AG10803 (cell line): ENCODE measurements at places on chromosomes 12 and 14.
A peak's percentile ranks its signal among the peaks of the same experiment; 100 is the strongest.

DNA sequence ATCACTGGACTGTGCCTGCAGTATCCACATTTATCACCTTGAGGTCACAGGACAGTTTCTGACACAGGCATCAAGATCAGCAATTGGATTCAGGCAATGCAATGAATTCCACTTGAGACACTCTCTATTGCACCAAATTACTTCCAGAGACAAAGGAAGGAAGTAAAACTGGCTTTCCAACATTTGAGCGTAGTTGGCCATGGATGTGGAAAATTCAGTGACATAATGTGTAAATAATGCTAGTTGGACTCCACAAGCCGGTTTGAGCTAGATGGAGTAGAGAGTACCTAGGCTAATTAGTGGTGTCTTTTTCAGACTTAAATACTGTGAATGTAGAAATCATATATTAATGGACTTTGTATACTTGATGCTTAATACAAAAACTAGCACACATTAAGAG lies 168.3 kb upstream of the SYT1 start:
- peak; percentile 9 for DNase-seq

DNA sequence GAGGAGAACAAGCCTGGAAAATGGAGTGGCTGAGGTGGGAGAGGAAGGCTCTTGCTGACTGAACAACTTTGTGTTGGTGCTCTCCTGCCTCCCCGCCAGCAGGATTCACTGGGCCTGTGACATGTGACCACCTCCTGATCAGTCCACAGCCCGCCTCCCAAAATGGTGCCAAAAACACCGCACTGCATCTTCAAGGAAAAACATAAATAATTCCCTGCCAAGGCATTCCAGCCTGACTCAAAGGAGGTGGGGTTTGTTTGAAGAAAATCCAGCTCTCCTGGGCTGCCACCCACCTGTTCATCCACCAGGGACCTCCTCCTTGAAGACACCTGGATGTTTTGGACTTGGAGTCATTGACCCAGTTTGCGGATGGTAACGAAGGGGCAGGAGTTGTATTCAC lies 83.8 kb upstream of the PIWIL1 start:
- no peak for DNase-seq

DNA sequence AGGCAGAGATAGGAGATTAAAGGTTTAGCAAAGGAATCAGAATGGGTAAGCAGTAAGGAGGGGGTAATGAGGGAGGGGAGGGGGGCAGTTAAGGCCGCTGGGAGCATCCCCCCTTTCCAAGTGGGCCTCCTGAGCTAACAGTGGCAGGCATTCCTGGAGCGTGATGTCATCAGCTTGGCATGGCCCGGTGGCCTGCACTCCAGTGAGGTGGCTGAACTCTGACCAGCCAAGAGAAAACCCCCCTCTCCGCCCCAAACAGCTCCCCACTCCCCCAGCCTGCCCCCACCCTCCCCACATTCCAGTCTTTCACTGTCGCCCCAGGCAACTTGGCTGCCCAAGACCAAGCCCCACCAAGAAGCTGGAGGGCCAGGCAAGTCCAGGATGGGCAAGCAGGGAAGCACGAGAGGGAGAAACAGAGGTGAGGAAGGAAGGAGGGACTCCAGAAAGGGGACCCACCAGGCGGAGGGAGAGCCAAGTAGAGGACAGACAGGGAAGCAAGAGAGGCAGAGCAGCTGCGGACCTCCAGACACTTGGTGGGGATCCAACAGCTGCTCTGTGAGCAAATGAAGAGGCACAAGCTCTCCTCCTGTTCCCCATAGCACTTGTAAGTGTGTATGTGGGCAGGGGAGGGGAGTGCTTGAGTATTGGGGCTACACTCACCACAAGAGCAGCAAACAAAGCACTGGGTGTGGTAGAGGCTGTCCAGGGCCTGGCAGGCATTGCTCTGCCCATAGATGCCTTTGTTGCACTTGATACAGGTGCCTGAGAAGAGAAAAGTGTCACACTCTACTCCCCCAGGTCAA lies 4.5 kb downstream of the AJUBA start:
- DNase-seq = peak; percentile 90

GRCh38 chr12:117699575-117699974 lies 269.2 kb downstream of the KSR2 start:
- peak; percentile 17 for DNase-seq

DNA sequence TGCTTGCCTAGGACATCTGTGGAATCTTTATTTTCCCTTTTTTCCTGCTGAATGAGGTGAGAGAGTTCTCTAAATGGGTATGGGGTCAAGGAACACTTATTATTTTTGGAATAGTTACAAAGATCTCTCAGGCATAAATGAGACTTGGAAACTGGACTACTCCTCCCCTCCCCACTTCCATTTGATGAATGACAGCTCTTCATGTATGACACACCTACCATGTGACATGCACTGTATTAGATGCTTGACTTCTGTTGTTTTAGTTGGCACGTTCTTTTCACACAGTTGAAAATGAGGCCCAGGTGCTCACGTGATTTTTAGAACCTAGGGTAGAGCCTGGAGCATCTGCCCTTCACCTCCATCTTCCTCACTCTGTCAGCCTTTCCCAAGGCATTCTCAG lies 62.4 kb downstream of the VCPKMT start:
- no peak for DNase-seq

DNA sequence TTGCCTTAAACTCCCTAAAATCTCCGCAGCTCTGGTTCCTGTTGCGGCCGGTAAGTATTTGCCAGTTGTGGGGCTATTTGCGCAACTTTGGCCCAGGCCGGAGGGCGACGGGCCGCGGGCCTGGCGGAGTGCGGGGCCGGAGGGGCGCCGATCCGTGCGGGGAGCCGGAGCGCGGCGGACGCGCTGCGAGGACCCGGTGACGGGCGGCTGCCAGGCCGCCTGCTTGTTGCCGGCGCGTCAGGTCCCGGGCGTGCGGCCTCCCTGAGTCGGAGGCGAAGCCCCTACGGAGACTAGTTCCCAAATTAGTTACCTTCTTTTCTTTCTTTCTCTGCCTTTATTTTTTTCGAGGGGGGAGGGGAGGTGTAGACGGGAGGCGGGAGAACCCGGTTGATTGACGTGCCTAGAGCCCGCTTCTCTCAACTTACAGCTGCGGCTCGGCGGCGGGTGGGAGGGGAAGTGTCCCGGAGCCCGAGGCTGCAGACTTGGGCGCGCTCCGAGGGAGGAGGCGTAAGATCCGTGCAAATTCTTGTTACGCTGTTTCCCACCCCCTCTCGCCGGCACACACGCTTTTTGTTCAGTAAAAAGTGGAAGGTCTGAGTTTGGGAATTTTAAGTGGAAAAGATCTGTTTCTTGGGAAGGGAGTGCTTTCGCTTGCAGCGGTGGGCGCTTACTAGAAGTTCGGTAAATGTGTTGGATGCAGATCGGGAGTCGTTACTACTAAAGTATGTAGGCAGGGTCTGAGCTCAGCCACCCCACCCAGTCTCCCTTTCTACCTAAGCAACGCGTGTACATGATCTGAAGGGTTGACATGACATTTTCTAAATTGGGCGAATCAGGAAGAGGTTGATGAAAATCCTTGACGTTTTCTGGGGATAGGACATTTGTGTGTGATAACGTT lies 576 bp downstream of the ZBTB1 start:
- DNase-seq = peak; percentile 85

- DNase-seq = no peak
Measured at GRCh38 chr14:100156776-100157175, 2.7 kb downstream of the DEGS2 start.

DNA sequence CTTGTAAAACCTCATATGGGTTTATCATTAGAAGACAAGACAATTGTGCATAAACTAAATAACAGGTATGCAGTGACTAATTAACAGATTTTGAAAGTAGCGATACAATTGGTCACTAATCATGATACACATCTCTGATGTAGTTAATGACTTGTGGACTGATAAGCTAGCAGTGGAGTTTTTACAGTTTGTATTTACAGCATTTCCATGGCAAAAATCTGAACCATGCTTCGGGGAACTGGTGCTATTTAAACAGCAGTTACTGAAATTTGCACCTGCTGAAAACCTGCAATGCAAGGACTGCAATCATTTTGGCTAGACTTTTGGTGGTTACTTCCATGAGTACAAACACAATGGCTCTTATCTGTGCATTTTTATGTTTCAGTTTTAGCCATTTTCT lies 471.2 kb downstream of the RERGL start:
- no peak for DNase-seq

DNA sequence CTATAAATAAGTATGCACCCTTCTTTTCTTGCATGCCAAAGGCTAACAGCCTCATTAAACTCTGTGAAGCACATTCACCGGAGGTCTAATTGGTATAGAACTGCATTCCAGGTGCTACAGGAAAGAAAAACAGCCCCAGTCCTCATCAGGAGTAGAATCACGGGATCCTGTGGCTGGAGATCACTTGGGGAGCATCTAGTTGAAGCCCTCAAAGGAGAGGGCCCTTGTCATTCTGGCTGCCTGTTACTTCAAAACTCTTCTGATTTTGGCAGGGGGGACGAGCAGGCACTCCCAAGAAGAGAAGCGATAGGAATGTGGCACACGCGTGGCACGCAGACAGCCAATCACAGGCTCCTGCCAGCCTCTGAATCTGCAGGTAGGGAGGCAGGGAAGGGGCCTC lies 154.4 kb downstream of the TTC7B start:
- DNase-seq = no peak

- DNase-seq = peak; percentile 66
Measured at GRCh38 chr12:55743406-55744339, 751 bp downstream of the GDF11 start.

- DNase-seq = no peak
Measured at GRCh38 chr12:125346362-125346761, 281.1 kb downstream of the AACS start.

- DNase-seq = no peak
Measured at GRCh38 chr12:45292486-45293195, 76.7 kb downstream of the ANO6 start.

DNA sequence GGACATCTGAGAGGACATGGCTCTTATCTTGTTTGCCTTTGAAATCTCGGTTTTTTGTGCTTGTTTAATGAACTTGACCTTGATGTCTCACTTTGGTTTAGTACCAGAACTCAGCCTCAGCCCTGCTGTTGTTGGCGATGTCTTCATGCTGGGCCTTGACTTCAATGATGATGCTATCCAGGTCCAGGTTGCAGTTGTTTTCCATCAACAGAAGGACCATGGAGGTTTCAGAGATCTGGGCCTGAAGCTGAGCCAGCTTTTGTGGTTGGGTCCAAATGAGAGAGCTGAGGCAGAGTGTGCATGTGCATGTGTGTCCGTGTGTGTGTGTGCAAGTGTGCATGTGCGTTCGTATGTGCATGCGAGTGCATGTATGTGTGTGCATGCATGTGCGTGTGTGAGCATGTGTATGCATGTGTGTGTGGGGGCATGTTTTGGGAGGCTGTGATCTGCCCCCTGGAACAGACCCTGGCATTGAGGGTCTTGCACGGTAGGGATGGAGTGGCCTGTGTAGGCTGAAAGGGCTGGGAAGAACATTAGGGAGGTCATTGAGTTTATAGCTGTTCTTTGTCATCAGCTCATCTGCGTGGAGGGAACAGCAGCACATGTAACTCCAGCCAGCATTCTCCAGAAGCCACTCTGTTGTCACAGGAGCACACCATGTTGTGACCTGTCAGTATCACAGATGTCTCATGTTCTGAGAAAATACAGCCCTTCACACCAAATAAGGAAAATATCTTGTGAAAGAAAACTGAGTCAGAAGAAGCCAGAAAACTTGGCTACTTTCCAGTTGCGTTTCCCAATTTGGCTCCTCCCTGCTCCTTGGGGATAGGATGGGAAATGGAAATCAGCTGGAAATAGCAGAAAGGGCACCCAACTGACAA lies 10.0 kb upstream of the KRT82 start:
- peak; percentile 80 for DNase-seq

DNA sequence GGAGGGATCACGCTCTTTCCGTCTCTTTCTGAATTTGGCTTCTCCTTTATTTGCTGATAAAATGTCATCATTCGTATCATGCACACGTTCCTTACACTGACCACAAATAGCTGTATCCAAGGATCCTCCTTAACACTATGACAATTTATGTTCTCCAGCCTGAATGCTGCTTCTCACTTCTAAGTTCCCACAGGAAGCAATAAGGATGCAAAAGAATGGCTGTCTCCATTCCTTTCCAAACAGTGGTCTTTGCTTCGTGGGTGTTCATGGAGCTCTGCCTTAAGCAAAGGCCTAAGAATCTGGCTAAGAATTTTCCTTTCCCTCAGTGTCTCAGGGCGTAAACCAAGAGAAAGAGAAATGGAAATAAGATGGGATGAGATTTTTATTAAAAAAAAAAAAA lies 200.2 kb downstream of the ITPR2 start:
- peak; percentile 58 for DNase-seq

DNA sequence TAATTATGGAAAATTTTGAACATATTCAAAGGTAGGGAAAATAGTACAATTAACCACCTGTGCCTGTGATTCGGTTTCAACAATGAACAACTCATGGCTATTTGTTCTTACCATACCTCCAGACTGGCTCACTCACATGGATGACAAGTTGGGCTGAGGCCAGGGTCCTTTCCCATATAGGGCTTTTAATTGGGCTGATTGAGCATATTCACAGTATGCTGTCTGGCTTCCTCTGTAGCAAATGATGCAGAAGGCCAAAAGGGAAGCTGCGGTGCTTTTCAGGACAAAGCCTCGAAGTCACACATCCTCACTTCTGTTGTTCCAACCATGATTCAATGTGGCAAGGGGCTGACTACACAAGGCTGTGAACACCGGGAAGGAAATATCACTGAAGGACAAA lies 297.5 kb upstream of the SLC16A7 start:
- no peak for DNase-seq

GRCh38 chr12:19158923-19159322 lies 29.4 kb downstream of the PLEKHA5 start:
- DNase-seq = peak; percentile 81
